Activated CD4-positive, alpha-beta T cell treated with anti-CD3 and anti-CD28 coated beads for 36 hours (primary cell): ENCODE measurements at places on chromosomes 6 and 20. TPM values are rescaled to one million over a fixed set of nuclear protein-coding genes. Genes with fewer than 3 reads are reported as not detected.

Gene CHRNA4
- not detected for total RNA-seq

Gene FGD2
- total RNA-seq: 0.63 TPM

Gene VSTM2L
- not detected for total RNA-seq

Gene ACTL10
- 1.7 TPM for total RNA-seq

Gene SPINT4
- total RNA-seq: not detected

Gene OR12D3
- total RNA-seq: not detected

DNA sequence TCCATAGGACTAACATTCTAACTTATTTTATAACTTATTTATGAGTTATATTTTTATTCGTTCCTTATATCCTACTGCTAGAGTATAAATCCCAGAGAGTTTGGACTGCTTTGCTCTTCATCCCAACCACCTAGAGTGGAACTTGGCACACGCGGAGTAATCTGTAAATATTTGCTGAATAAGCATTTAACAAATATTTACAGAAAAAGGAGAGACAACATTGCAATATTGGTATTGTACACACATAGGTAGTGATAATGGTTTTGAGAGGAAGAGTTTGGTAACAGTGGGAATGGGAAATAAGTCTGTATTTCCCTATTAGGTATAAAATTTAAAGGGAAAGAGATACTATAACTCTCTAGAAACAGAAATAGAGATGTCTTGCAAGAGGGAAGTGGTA lies 634.8 kb upstream of the CITED2 start:
- no peak overlapping the region for H3K27ac ChIP-seq
- H3K27me3 ChIP-seq: peaks cover 6% of the 10 kb centered on the region
- no peak for DNase-seq
- H3K4me1 ChIP-seq: no peaks in the 10 kb centered on the region
- no peaks in the 10 kb centered on the region for H3K36me3 ChIP-seq
- no peak overlapping the region for H3K4me3 ChIP-seq

GRCh38 chr20:1203630-1204029 lies 376 bp downstream of the C20orf202 start:
- no peak overlapping the region for H3K27ac ChIP-seq
- H3K36me3 ChIP-seq: no peaks in the 10 kb centered on the region
- no peaks in the 10 kb centered on the region for H3K27me3 ChIP-seq
- peaks cover 3% of the 10 kb centered on the region for H3K4me1 ChIP-seq
- H3K4me3 ChIP-seq: no peak overlapping the region

GRCh38 chr20:60001108-60001507 lies 42.9 kb downstream of the CDH26 start:
- H3K27me3 ChIP-seq: no peaks in the 10 kb centered on the region
- no peak for DNase-seq
- H3K27ac ChIP-seq: no peak overlapping the region
- H3K4me3 ChIP-seq: no peak overlapping the region

DNA sequence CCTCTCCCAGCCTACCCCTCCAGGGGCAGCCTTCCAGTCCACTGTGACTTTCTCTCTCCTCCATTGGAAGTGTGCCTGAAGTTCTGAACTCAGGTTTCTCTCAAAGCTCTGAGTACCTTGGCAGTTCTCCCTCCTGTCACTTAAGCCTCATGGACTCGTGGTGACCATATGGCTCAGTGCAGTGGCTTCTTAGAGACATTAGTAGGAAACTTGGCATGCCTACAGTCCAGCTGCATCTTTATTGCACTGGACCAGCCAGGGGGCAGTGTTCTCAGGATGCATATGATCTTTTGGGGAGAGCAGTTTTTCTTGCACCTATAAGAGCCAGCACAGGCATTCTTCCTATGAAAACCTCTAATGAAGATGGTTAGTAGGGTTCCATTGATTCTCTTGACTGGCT lies 47.5 kb upstream of the KCNK16 start:
- no peak overlapping the region for H3K27ac ChIP-seq
- no peaks in the 10 kb centered on the region for H3K36me3 ChIP-seq
- DNase-seq: no peak
- no peaks in the 10 kb centered on the region for H3K4me1 ChIP-seq
- H3K4me3 ChIP-seq: no peak overlapping the region

DNA sequence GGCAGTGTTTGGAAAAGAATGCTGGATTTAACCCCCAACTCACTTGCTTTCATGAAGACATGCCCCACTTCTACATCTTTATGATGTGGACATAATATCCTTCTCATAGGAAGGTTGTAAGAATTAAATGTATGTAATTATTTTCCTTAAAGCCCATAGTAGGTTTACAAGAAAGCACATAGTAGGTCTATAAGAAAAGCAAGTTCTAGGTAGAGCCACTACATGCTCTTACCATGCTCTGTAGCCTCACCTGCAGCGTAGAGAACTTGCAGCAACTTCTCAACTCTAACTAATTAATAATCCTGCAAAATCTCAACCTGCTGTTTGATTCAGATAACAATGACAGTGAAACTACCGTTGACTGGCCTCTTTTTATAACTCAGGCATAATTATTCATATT lies 288.4 kb downstream of the TSHZ2 start:
- H3K36me3 ChIP-seq: peaks cover 17% of the 10 kb centered on the region
- DNase-seq: no peak
- H3K27me3 ChIP-seq: no peaks in the 10 kb centered on the region
- no peak overlapping the region for H3K27ac ChIP-seq

GRCh38 chr6:3006476-3006875 lies 6.8 kb downstream of the NQO2 start:
- no peaks in the 10 kb centered on the region for H3K27me3 ChIP-seq
- DNase-seq: no peak
- peaks cover 66% of the 10 kb centered on the region for H3K36me3 ChIP-seq
- no peak overlapping the region for H3K27ac ChIP-seq
- H3K4me1 ChIP-seq: peaks cover 14% of the 10 kb centered on the region

DNA sequence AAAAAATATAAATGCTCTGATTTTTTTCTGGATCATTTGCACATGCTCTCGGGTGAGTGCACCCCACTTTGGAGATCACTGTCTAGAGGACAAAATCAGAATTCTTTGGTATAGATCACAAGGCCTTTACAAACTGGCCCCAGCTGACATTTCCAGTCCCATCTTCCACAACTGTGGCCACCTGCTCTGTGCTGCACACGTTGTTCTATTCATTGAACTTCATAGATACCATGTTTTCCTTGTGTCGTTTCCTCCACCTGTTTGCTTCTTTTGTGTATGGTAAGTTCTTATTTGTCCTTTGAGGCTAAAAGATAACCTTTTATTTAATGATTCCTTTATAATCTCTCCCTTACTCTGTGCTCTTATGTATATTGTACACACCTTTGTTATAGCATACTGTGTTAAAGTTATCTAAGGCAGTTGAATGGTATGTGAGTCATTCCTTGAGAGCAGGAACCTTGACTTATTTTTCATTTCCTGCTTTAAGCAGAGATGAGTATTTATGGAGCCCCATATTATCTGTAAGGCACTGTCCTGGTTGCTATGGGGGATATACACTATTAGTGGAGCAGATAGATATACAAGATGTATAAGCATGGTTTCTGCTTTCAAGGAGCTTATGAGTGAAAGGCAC lies 12.0 kb upstream of the SLC17A5 start:
- peaks cover 9% of the 10 kb centered on the region for H3K4me1 ChIP-seq
- no peak overlapping the region for H3K4me3 ChIP-seq
- no peak overlapping the region for H3K27ac ChIP-seq
- DNase-seq: no peak

- H3K4me1 ChIP-seq: no peaks in the 10 kb centered on the region
- no peaks in the 10 kb centered on the region for H3K36me3 ChIP-seq
- no peak overlapping the region for H3K4me3 ChIP-seq
- H3K27me3 ChIP-seq: no peaks in the 10 kb centered on the region
- H3K27ac ChIP-seq: no peak overlapping the region
These were observed 590.7 kb downstream of the EYS start for GRCh38 chr6:65116326-65116725.

DNA sequence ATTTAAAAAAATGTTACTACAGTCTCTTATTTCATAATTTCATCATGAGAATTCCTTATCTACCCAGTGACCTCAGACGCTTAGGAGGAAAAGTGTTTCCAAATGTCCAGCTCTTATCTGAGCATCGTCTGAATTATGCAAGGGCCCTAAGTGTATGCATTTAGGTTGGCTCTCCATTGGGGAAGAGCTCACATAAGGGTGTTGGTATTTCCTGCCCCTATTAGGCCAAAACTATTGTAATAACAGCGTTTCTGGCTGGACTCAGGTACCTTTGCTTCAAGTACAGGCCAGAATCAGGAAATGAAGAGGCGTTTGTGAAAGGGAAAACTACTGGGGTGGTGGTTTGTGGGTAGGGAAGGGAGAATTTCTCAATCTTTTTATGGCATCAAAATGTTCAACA lies 40.4 kb upstream of the SGK1 start:
- H3K27ac ChIP-seq: no peak overlapping the region
- DNase-seq: no peak

DNA sequence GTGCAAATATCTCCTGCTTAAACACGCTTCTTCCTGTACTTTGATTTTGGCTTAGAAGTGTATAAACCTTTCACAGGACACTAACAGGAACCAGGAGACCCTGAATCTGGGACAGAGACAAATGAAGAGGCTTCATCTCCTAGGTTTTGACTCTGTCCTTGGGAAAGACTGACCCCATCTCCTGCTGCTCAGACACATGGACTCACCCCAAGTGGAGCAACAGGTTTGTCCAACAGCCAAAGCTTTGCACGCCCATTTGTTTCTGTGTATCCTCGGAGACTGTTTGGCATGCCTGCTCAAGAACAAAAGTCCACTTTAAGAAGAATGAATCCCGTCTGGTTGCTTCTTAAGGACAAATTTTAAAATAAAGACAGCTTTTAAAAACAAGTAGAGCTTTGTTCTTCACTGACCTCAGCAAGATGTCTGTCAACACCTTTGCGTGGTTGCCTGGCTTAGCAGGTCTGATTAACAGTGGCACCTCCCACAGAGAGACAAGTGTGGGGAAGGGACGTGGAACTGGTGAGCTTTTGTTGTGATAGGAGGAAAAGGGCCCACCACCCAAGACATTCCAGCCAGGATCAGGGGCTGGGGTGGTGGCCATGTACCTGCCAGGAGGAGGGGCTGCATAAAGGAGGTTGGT lies 202.6 kb downstream of the SOD2 start:
- H3K4me3 ChIP-seq: no peak overlapping the region
- H3K36me3 ChIP-seq: no peaks in the 10 kb centered on the region
- no peak overlapping the region for H3K27ac ChIP-seq
- peaks cover 10% of the 10 kb centered on the region for H3K27me3 ChIP-seq

GRCh38 chr20:17710379-17711266 lies 10.9 kb downstream of the BANF2 start:
- H3K27me3 ChIP-seq: no peaks in the 10 kb centered on the region
- DNase-seq: no peak

DNA sequence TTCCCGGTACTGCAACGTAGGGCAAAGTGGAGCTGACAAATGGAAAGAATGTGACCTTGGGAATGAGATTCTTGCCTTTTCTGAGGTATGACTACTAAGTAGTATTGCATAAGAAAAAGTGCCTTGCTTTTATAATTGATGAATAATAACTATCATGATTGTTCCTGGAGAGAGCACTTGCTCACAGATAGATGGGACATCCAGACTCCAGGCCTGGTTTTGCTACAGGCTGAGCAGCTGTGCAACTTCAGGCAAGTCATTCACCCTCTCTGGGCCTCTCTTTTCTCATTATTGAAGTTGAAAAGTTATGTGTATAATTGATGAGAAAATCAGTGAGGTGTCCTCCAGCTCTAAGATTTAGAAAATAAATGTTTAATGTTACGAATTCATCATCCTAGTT lies 53.6 kb upstream of the MBOAT1 start:
- no peaks in the 10 kb centered on the region for H3K27me3 ChIP-seq
- no peaks in the 10 kb centered on the region for H3K36me3 ChIP-seq
- no peak overlapping the region for H3K27ac ChIP-seq
- no peak overlapping the region for H3K4me3 ChIP-seq

DNA sequence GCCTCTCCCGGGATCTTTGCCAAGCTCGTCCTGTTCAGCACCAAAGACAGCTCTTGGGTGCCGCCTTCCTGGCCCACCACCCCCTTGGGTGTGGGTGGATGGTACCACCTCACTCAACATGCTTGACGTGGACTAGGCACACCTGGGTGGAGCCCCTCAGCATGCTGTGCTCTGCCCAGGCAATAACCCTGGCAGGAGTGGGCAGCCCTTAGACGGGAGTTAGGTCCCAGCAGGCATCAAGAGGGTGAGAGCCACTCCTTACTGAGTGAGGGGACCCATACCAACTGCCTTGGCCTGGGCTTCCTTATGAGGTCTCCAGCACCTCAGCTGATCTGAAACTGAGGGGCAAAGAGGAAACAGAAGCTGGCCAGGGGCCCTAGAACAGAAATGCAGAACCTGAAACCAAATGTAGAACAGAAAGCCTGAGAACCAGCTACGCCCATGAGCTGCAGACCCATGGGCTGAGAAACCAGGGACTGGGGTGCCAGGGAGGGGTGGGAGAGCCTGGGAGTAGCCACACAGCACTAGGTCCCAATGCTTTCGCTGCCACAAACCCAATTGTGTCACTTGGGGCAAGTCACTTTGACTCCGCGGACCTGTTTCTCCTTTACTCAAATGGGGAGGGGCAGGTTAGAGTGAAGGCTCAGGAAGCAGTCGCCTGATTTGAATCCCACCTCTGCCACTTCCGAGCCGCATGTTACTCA lies 2.0 kb downstream of the FGD2 start:
- H3K36me3 ChIP-seq: no peaks in the 10 kb centered on the region
- H3K4me3 ChIP-seq: no peak overlapping the region
- DNase-seq: no peak
- no peaks in the 10 kb centered on the region for H3K27me3 ChIP-seq
- no peak overlapping the region for H3K27ac ChIP-seq
- H3K4me1 ChIP-seq: peaks cover 12% of the 10 kb centered on the region

- DNase-seq: no peak
- no peaks in the 10 kb centered on the region for H3K36me3 ChIP-seq
- H3K27me3 ChIP-seq: no peaks in the 10 kb centered on the region
- peak overlapping the region; percentile 93 for H3K4me3 ChIP-seq
- H3K4me1 ChIP-seq: peaks cover 24% of the 10 kb centered on the region
- peak overlapping the region; percentile 51 for H3K27ac ChIP-seq
These were observed 643 bp upstream of the MAP3K4 start for GRCh38 chr6:160990847-160991405.

DNA sequence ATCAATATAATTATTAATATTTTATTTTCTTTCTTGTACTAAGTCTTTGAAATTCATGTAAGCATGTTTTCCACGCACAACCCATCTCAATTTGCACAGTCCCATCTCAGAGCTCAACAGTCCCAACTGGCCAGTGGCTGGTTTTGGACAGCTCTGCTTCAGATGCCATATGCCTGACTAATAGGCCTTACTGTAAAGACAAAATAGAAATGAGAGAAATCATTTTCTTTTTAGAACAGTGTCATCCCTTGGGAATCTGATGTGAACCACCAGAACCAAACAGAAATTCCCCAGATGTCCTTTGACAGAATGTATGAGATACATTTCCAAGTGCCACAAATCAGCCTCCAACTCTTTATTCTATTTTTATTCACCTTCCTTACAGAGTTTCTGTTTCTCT lies 338.9 kb downstream of the ESR1 start:
- no peak for DNase-seq
- no peaks in the 10 kb centered on the region for H3K27me3 ChIP-seq
- H3K27ac ChIP-seq: peak overlapping the region; percentile 5
- H3K4me3 ChIP-seq: no peak overlapping the region

- no peak overlapping the region for H3K27ac ChIP-seq
- DNase-seq: no peak
- H3K27me3 ChIP-seq: peaks cover 6% of the 10 kb centered on the region
- H3K36me3 ChIP-seq: no peaks in the 10 kb centered on the region
- peaks cover 10% of the 10 kb centered on the region for H3K4me1 ChIP-seq
- H3K4me3 ChIP-seq: no peak overlapping the region
These were observed 4.7 kb upstream of the MOG start for GRCh38 chr6:29652198-29652584.

- no peak overlapping the region for H3K27ac ChIP-seq
- no peak overlapping the region for H3K4me3 ChIP-seq
- no peaks in the 10 kb centered on the region for H3K4me1 ChIP-seq
- H3K36me3 ChIP-seq: no peaks in the 10 kb centered on the region
- peaks cover 5% of the 10 kb centered on the region for H3K27me3 ChIP-seq
- DNase-seq: no peak
These were observed 44.7 kb downstream of the SOBP start for GRCh38 chr6:107534571-107535141.
